Inflammatory macrophage (primary cell): ENCODE measurements at places on chromosomes 6 and 20.

- no peak for DNase-seq
Observed at GRCh38 chr20:9741996-9742395, 96.9 kb downstream of the PAK5 start.

- no peak for DNase-seq
Observed at GRCh38 chr6:152821525-152821924, 70.9 kb downstream of the VIP start.

- no peak for DNase-seq
Observed at GRCh38 chr6:51339728-51340127, 521.1 kb downstream of the TFAP2B start.

- no peak for DNase-seq
Observed at GRCh38 chr20:37379967-37380828, 34.3 kb downstream of the SRC start.

DNA sequence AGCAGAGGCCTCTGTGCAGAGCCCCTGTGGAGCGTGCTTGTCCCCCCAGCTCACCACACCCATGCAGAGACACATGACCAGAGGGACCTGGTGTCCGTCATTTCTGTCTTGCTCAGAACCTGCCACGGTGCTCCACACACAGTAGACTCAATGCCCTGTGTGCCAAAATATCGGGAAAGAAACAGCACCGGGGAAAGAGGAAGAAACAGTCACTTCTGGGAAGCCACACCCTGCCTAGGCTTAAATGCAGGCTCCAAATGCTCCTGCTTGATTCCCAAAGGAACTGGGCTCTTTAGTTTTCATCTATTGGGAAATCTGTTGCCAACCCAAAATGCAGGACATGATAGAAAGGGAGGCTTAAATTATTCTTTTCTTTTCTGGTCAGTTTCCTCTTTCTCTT is 503.9 kb downstream of the CD83 start:
- DNase-seq, result no peak

DNA sequence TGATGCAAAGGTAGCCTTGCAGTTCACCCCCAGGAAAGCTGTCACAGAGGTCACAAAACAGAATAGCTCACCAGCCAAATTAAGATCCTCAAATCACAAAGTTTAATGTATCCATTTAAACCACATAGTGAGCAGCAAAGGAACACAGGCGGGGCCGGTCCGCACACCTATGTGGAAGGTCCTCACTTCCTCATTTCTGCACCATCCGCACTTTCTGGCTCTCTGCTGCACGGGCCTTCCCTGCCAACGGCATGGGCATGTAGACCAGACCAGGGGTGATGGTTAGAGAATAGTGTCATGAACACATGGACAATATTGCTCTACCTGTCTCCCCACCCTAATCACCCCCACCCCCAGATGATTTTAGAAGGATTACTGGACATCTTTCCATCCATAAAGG is 12.1 kb upstream of the TBXT start:
- DNase-seq, result no peak

GRCh38 chr20:24337069-24337468 is 132.4 kb upstream of the SYNDIG1 start:
- DNase-seq, result no peak

GRCh38 chr6:22848121-22848520 is 278.8 kb downstream of the HDGFL1 start:
- no peak for DNase-seq

- DNase-seq, result no peak
Observed at GRCh38 chr20:19114410-19114809, 98.0 kb upstream of the SLC24A3 start.

GRCh38 chr6:1609041-1609647 is 571 bp upstream of the FOXC1 start:
- DNase-seq, result no peak

DNA sequence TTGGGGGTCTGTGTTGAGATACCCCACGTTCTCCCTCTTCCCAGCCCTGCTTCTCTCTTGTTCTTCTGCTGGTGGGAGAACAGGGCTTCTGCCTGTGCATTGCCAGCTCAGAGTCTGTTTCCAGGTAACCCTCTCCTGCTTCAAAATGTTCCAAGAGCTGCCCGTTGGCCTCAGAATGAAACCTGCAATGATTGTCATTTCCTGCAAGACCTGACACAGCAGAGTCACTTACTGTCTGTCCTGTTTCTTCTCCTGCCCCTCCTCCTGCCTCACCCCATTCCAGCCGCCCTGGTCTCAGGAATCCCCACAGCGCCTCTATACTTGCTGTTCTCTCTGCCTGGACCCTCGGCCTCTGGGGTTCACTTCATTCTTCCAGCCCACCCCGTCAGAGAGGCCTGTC is 81.4 kb upstream of the ARID1B start:
- no peak for DNase-seq

DNA sequence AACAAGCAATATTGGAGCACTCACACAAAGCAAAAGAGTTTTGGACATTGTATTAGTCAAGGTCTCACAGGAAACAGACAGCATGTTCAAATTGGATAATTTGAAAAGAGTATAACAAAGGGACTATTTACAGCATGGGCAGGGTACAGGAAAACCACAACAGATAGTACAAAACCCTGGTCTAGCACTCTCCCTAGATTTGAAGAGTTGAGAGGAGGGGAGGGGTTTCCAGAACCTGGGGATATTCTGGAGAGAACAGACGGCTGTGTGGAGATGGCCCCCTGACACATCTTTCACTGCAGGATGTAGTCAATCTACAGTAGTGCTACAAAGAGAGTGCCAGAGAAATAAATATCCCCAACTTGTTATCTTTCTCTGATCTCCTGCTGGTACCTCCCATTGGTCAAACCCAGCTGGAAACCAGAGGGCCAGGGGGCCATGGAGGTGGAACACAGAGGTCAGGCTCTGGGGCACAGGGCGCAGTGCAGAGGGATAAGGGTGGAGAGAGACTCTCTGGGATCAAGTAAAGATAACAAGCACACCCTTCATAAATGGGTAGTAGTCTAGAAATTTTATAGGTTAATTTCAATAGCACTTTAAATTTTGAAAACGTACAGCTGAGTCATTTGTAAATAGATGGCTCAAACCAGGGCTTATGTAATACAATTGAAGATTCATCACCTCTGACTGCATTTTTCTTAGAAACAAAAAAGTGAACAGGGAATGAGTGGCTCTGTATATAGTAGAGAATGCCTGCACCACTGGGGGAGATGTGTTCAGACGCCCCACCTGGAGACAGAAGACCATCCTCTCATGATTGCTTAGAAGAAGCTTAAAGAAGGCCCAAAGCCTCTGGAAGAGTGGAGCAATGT is 25.7 kb downstream of the RCAN2 start:
- DNase-seq, result no peak

GRCh38 chr6:165831812-165832510 is 168.9 kb upstream of the PDE10A start:
- DNase-seq, result no peak

DNA sequence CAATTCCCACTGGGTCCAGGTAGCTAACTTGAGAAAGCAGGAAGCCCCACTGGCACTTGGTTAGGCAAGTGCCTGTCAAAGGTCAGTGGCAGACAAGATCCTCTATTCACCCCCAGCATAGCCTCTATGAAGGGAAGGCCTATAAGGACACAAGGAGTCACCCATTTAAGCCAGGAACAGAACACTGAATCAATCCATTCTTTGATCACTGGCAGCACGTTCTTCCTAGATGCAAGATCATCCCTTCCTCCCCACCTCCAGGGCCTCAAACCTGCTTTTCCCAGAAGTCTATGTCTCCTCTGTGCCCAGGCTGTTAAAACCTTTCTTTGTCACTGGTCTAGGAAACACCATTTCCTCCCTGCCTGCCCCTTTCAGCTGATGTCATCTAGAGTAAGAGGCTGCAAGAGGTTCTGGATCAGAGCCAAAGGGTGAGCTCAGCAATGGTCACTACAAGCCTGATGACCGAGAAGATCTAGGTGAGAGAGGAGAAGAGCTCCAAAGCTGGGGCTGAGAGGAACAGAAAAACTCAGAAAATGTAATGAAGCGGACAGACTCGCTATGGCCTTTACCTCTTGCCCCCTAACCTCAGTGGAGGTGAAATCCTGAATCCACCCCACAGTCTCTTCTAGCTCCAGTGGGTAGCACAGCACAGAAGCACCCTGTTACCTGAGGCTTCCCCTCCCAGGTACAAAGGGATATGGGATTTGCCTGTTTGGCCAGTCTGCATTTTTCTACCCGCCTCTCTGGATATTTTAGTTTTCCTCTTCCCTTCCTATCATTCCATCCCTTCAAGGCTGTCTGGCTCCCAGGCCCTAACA is 1.8 kb downstream of the GTPBP2 start:
- DNase-seq, result peak; percentile 97

DNA sequence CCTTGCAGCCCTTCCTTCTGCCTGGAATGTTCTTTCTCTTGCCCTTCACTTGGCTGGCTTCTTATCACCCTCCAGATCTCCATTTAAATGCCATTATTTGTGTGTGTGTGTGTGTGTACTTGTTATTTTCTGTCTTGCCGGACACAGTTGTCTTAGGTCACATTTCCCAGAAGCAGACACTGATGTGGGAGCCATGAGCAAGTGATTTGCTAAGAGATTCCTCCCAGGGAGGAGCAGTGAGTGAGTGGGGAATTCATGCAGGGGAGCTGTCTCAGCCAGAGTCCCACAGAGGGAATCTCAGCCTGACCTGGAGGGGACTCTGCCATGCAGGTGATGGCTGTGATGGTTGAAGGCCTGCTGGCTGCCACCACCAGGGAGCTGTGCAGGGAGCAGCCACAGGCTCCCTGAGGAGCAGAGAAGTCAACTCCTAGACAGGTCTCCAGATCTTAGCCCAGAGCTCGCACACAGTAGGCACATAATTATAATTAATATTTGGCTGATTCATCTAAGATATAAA is 96.5 kb downstream of the SYNDIG1 start:
- no peak for DNase-seq

- DNase-seq, result no peak
Observed at GRCh38 chr6:104483225-104483834, 376.4 kb downstream of the HACE1 start.

GRCh38 chr20:3203315-3204123 is 963 bp downstream of the DDRGK1 start:
- peak; percentile 13 for DNase-seq

DNA sequence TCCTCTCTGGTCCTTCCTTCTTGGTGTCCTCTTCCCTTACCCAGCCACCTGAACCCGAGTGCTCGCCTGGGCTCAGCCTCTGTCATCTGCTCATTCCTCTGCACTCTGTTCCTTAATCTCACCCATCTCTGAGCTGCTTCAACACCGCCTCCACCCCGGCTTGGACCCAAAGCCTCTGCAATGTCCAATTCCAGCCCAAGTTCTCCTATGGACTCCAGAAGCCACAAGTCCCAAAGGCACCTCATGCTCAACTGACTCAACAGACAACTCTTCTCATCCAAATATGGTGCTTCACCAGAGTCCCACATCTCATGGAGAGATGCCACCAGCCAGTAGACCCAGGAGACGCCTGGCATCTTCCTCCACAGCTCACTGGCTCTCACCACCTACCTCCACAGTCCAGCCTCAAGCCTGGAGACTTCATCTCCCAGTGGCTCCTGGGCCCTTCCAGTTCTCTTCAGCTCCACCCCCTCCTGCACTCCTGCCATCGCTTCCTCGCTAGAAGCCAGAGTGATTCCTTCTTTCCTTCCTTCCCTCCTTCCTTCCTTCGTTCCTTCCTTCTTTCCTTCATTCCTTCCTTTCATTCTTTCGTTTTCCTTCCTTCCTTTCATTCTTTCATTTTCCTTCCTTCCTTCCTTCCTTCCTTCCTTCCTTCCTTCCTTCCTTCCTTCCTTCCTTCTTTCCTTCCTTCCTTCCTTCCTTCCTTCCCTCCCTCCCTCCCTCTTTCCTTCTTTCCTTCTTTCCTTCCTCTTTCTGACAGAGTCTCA is 40.9 kb upstream of the NNAT start:
- DNase-seq, result no peak

- DNase-seq, result no peak
Observed at GRCh38 chr6:156457601-156458000, 319.6 kb upstream of the ARID1B start.

- DNase-seq, result peak; percentile 55
Observed at GRCh38 chr6:157928428-157928827, 53.2 kb upstream of the SYNJ2 start.

DNA sequence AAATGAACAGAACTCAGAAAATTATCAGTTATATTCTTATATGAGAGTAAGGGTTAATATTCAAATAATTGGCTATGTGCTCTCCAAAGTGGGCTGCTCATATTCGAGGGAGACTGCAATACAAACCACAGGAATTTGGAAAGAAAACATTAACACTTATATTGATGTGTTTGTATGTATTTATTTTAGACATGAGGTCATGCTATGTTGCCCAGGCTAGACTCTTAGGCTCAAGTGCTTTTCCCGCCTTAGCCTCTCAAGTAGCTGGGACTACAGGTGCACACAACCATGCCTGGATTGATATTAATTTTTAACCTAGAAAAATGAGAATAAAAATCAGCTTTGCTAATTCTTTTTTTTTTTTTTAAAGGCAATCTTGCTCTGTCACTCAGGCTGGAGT is 35.0 kb downstream of the BTBD9 start:
- no peak for DNase-seq

- no peak for DNase-seq
Observed at GRCh38 chr6:39086294-39086693, 28.7 kb downstream of the SAYSD1 start.

GRCh38 chr20:1619861-1620444 is at the start of gene SIRPB1:
SIRPB1 (minus strand) TSS chr20:1620009; CDS start chr20:1619944, 65 bp downstream.
- peak; percentile 89 for DNase-seq

DNA sequence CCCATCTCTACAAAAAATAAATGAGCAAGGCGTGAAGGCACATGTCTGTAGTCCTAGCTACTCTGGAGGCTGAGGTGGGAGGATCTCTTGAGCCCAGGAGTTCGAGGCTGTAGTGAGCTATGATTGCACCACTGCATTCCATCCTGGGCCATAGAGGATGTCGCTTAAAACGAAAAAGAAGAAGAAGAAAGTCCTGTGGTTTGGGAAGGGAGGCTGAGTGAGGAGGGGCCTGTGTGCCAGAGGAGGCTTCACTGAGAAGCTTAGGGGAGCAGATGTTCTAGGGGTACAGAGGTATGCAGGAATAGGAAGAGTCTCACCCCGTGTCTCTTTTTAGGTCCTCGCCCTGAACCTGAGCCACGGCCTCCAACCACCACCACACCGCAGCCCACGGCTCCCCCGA is 4.2 kb downstream of the MMP9 start:
- no peak for DNase-seq

- DNase-seq, result no peak
Observed at GRCh38 chr6:74070091-74070490, 374.1 kb downstream of the CD109 start.

GRCh38 chr6:122869437-122870024 is 80.5 kb downstream of the SMPDL3A start:
- DNase-seq, result peak; percentile 37

GRCh38 chr6:33984466-33985312 is 161.2 kb downstream of the GRM4 start:
- no peak for DNase-seq

DNA sequence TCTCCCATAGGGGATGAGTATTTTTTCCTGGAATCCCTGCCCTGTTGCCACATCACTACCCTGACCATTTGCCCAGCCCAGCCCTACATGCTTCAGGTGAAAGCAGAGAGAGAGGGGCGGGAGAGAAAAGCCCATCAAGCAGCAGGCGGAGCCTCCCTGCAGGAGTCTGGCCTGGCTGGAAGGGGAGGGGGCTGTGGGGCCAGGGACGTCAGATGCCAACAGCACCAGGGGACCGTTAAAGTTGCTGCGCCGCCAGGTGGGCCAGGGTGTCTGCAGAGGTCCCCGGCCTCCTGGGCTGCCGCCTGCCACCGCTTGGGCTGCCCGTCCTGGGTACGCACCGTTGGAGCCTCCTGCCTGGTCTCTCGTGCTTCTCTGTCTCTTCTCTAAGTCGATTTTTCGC is 757 bp upstream of the R3HDML start:
- DNase-seq, result no peak
